ENCODE measurements at places on chromosomes 4 and X.

- DNase-seq, result no peak
Measured at GRCh38 chrX:116031331-116031730, 139.2 kb upstream of the AGTR2 start.

- no peak for DNase-seq
Measured at GRCh38 chr4:177332119-177332518, 22.4 kb downstream of the NEIL3 start.

- peak; percentile 42 for DNase-seq
Measured at GRCh38 chr4:20954541-20954940, 254.3 kb downstream of the PACRGL start.

GRCh38 chr4:184397516-184398163 lies 76.7 kb downstream of the IRF2 start:
- DNase-seq, result peak; percentile 10

DNA sequence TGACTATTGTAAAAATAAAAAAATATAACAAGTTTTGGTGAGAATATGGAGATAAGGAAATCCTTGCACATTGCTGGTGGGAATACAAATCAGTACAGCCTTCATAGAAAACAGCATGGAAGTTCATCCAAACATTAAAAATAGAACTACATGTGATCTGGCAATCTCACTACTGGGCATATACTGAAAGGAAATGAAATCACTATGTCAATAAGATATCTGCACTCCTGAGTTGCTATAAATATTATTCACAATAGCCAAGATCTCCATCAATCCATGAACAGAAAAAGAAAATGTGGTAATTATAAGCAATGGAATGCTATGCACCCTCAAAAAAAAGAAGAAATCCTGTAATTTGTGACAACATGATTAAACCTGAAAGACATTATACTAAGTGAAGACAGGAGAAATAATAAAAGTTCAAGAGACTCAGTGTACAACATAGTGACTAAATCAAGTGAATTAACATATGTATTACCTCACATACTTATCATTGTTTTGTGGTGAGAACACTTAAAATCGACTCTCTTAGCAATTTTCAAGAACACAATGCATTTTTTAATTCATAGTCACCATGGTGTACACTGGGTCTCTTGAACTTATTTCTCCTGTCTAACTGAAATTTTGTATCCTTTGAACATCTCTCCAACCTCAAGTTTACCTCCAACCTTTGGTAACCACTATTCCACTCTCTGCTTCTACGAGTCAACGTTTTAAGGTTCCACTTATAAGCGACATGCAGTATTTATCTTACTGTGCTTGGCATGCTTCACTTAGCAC lies 1703.7 kb upstream of the AGA start:
- no peak for DNase-seq

- DNase-seq, result no peak
Measured at GRCh38 chrX:3252744-3253143, 93.7 kb downstream of the MXRA5 start.

- no peak for DNase-seq
Measured at GRCh38 chr4:89314291-89314690, 6.7 kb upstream of the GPRIN3 start.

DNA sequence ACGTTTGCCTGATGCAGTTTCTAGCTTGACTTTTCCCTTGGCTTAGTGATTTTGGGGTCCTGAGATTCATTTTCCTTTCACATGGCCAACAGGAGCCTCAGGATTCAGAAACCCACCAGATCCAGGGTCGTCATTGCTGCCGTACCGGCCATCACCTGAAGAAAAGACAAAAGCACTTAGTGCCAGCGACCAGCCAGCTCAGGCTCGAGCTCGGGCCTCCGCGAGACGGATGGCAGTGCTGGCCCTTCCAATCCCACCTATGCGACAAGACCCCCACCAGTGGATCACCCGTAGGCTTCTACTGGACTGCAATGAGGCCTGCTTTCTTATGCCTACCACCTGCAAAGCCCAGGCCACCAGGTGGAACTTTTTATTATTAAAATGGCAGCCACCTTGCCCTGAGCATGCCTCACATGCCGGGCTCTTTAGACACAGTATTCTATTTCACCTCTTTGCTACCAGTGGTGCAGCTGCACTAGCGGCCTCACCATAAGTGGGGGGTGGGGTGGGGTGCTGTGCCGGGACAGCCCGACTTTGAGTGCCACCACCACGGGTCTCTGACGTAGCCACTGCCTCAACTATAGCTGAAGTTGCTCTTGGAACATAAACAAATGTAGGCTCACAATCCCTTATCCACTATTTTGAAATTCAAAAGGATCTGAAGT lies 84.3 kb downstream of the MTMR1 start:
- DNase-seq, result no peak

GRCh38 chr4:174538123-174538875 lies 16.0 kb upstream of the HPGD start:
- DNase-seq, result no peak

- DNase-seq, result peak; percentile 24
Measured at GRCh38 chrX:74923942-74924448, 1.3 kb downstream of the NEXMIF start.

DNA sequence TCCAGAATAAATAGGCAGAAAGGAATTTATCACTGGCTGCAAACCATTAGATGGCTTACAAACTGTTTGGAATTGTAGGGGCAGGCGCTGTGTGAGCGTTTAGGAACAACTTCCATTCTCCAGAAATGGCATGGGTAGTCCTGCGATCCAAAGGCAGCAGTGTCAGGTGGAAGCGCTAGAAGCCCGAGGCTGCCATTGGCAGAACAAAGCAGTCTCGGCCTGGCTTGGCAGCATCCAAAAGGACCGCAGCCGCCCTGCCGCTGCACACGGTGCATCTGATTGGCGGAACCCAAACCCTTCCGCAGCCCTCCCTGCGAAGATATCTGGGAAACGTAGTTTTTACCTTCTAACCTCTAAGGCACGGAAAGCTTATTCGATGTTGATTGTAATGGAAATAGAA lies 23.6 kb upstream of the YTHDC1 start:
- no peak for DNase-seq

DNA sequence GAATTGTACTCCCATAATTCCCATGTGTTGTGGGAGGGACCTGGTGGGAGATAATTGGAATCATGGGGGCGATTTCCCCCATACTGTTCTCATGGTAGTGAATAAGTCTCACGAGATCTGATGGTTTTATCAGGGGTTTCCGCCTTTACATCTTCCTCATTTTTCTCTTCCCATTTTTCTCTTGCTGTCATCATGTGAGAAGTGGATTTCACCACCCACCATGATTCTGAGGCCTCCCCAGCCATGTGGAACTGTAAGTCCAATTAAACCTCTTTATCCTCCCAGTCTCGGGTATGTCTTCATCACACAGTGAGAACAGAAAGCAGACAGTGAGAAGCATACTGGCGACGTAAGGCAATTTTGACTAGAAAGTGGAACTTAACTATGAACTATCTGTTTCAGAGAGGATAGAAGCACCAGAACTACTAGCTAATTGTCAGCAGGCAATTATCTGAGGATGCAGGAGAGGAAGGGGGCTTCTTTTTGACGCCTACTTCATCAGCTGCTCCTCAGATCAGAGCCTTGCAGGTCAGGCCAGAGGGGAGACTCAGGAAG lies 8.5 kb upstream of the GPR50 start:
- no peak for DNase-seq

GRCh38 chr4:119087121-119087520 lies 48.5 kb upstream of the MYOZ2 start:
- no peak for DNase-seq

DNA sequence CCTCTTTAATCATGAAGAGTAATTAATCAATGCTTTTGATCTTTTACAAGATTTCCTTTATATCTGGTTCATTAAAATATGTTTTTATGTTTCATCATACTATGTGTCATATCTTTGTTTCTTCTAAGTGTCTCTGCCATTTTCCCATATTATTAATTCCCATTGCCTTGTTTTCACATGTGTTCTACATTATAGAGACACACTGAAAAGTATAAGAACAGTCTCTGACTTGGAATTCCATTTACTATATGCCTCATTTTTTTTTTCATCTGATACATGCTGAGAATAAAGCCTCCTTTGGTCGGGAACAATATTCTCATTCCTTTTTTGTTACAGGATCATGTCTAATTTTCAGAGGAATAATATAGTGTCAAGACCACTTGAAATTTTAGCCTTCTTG lies 4.3 kb downstream of the BANK1 start:
- DNase-seq, result no peak

Measured in NCI-H1694 (cell line).